Transverse colon (tissue), 4 donors: ENCODE measurements at places on chromosomes 6 and 20. TPM values are rescaled to one million over a fixed set of nuclear protein-coding genes. Genes with fewer than 3 reads are reported as not detected.

Gene DEFB124
- not detected for total RNA-seq

Gene DOK5
- 0.55 TPM for total RNA-seq

Gene HIVEP2
- total RNA-seq = 10.0 TPM

Gene ABHD16B
- total RNA-seq = not detected

Gene PACRG
- not detected for total RNA-seq

Gene HLA-DMB
- 17.6 TPM for total RNA-seq

Gene SPTLC3
- total RNA-seq = 7.9 TPM

Gene E2F1
- 1.2 TPM for total RNA-seq

Gene UBE2V1
- 104 TPM for total RNA-seq

Gene ZMYND8
- total RNA-seq = 64.9 TPM

Gene CYP21A2
- 0.40 TPM for total RNA-seq

DNA sequence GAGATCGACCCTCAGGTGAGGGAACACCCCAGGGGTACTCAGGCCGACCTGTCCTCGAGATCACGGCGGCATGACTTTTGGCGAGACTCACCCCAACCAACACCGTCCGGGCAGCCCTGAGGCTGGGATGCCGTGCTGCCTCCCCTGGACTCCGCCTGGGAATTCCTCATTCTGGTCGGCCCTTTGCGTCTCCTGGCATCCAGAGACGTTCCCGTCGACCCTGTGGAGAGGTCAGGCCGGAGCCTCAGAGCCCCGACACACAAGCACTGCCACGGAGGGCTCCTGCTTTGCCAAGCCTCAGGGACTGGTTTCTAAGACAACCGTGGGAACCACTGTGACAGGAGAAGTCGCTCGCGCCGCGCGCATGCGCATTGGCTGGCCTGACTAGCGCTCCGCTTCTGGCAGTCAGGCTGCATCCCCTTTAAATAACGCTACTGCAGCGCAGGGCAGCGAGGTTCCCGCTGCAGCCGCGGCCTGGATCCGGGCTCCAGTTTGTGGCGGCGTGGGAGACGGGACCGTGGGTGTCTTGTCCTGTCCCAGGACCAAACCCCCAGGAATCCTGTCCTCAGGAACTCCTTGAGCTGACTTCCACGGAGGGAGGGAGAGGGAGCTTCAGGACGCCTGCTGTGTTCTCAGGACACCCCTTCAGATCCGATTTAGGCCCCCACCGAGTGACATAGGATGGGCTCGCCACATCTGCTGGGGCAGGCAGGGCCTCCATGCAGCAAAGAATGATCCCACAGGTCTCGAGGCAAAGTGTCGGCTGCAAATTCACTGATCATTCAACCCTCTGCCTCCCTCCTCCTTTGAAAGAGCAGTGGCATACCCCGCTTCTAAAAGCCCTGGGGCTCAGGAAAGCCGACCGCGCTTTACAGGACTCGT lies 163.2 kb upstream of the ZNF337 start:
- peak; percentile 59 for DNase-seq
- H3K36me3 ChIP-seq = no peaks in the 10 kb centered on the region
- no peak overlapping the region for H3K27ac ChIP-seq

GRCh38 chr20:51134405-51134804 lies 111.5 kb upstream of the KCNG1 start:
- H3K36me3 ChIP-seq = no peaks in the 10 kb centered on the region
- H3K4me3 ChIP-seq = no peak overlapping the region
- peak overlapping the region; percentile 79 for H3K27ac ChIP-seq
- no peak for DNase-seq
- H3K4me1 ChIP-seq = peaks cover 31% of the 10 kb centered on the region

DNA sequence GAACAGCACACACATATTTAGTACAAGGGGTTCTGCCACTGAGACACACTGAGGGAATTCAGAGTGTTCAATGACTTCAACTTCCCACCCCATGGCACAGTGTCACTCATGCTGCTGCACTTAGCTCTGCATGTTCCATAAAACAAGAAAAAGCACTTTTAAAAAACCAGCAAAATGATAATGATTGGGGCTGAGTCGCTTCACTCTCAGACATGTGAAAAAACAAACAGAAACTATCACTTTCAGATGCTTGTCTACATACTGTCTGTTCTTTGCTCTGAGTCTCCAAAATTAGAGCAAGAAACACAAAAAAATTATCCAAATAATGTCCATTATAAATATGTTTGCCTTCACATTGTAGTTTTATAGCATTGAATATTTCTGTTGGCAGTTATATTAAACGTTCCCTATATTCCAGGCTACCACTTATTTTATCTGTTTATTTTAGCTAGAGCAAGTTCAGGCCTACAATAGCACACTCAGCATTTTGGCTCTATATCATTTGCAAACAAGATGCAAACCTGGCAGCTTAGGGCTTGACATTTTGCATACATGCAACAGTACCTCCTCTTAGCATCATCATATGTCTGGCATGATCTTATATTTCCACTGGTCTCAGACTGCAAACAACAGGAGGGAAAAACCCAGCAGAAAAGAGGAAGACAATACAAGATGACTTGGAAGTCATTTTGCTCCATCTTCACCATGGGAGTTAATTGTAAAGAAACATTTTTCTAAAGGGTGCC lies 398.8 kb downstream of the HACE1 start:
- H3K27ac ChIP-seq = no peak overlapping the region
- no peaks in the 10 kb centered on the region for H3K27me3 ChIP-seq
- DNase-seq = no peak
- H3K36me3 ChIP-seq = no peaks in the 10 kb centered on the region

DNA sequence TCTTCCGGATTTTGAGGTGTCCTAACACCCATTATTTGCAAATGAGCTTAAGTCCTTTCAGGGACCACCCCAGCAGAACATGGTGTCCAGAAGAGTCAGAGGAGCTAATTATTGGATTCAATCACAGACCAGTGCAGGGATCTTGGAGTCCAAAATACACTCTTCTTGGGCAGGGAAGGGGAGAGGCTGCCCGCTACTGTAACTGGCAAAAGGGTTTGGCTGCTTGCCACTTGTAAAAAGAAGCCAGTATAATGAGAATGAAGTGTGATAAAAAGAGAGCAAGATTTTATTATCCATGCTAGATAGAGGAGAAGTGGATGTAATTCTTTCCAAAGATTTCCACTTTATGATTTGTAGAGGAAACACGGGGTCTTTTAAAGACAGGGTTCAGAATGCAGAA lies 19.3 kb downstream of the SPINT3 start:
- peaks cover 7% of the 10 kb centered on the region for H3K4me1 ChIP-seq
- H3K27me3 ChIP-seq = peaks cover 5% of the 10 kb centered on the region
- DNase-seq = peak; percentile 34
- H3K27ac ChIP-seq = no peak overlapping the region
- H3K36me3 ChIP-seq = no peaks in the 10 kb centered on the region

- no peaks in the 10 kb centered on the region for H3K27me3 ChIP-seq
- H3K4me1 ChIP-seq = peaks cover 73% of the 10 kb centered on the region
- peak; percentile 42 for DNase-seq
- peak overlapping the region; percentile 82 for H3K4me3 ChIP-seq
Measured at GRCh38 chr20:31719644-31720485, 2.8 kb downstream of the BCL2L1 start.

DNA sequence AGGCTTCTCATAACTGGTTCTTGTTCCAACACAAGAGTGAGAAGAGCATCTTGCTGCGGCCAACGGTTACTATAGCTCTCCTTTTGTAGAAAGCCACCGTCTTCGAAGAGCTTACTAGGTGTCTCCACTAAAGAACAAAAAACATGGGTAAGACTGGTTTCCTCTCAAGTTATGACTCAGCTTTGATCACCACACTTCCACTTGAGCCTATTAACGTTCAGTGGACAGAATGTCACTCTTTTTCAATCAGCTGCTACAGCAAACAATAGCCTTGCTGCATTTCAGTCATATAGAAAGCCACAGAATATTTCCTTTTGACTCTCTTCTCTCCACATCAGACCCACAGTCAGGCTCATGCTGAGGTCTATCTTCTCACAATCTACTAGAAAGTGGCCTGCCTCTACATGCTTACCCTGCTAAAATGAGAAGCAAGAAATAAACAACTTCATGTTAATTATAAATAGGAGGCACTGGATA lies 243.5 kb upstream of the PREP start:
- no peak for DNase-seq
- peak overlapping the region; percentile 48 for H3K27ac ChIP-seq
- no peak overlapping the region for H3K4me3 ChIP-seq
- no peaks in the 10 kb centered on the region for H3K36me3 ChIP-seq
- H3K4me1 ChIP-seq = no peaks in the 10 kb centered on the region
- no peaks in the 10 kb centered on the region for H3K27me3 ChIP-seq

DNA sequence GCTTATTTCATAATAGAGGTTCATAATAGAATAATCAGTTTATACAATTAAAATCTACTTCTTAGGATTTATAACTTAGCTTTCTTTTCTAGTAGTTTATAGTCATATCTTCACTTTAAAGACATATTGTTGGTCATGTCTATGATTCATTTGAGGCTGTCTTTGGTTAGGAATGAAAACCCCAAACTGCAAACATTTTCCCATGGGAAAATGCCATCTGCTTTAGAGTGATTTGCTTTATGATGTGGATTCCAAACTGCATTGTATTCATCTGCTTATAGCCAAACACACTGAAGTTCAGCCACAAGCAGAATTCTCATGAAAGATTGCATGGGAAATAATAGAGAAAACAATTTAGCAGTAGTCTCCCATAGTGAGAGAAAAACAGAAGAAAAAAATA lies 128.0 kb downstream of the RFPL4B start:
- H3K4me1 ChIP-seq = no peaks in the 10 kb centered on the region
- DNase-seq = no peak
- no peak overlapping the region for H3K4me3 ChIP-seq
- no peaks in the 10 kb centered on the region for H3K27me3 ChIP-seq
- H3K36me3 ChIP-seq = no peaks in the 10 kb centered on the region

DNA sequence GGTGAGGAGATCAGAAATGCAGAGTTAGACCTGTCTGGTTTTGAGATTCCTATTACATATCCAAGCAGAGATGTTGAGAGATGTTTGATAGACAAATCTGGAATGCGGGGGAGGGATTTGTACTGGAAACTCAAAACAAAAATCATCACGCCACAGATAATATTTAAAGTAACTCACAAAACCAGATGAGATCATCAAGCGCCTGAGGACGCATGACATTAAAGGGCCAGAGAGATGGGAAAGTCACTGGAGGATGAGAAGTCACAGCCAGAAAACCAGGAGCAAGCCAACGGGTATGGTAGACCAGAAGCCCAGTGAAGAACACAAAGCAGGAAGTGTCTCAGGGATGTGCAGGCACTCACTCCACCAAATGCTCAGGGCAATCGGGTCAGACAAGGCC lies 87.7 kb downstream of the DLL1 start:
- DNase-seq = no peak
- H3K4me3 ChIP-seq = no peak overlapping the region
- H3K36me3 ChIP-seq = no peaks in the 10 kb centered on the region
- no peaks in the 10 kb centered on the region for H3K4me1 ChIP-seq
- H3K27ac ChIP-seq = no peak overlapping the region

GRCh38 chr6:43579171-43579570 lies 3.2 kb downstream of the POLH start:
- H3K4me1 ChIP-seq = peaks cover 21% of the 10 kb centered on the region
- no peaks in the 10 kb centered on the region for H3K36me3 ChIP-seq
- no peaks in the 10 kb centered on the region for H3K27me3 ChIP-seq
- no peak for DNase-seq
- H3K27ac ChIP-seq = no peak overlapping the region

- H3K27me3 ChIP-seq = peaks cover 3% of the 10 kb centered on the region
- H3K27ac ChIP-seq = no peak overlapping the region
- H3K36me3 ChIP-seq = no peaks in the 10 kb centered on the region
- H3K4me3 ChIP-seq = no peak overlapping the region
- no peak for DNase-seq
Measured at GRCh38 chr6:167422934-167423333, 98.0 kb downstream of the TTLL2 start.

GRCh38 chr6:27742833-27743573 lies 169.2 kb downstream of the OR2B2 start:
- no peak overlapping the region for H3K4me3 ChIP-seq
- no peaks in the 10 kb centered on the region for H3K36me3 ChIP-seq
- peaks cover 52% of the 10 kb centered on the region for H3K27me3 ChIP-seq

GRCh38 chr6:148509800-148510581 lies 167.4 kb downstream of the SASH1 start:
- no peaks in the 10 kb centered on the region for H3K4me1 ChIP-seq
- H3K27me3 ChIP-seq = no peaks in the 10 kb centered on the region
- peak overlapping the region; percentile 83 for H3K27ac ChIP-seq
- no peaks in the 10 kb centered on the region for H3K36me3 ChIP-seq
- peak; percentile 59 for DNase-seq

DNA sequence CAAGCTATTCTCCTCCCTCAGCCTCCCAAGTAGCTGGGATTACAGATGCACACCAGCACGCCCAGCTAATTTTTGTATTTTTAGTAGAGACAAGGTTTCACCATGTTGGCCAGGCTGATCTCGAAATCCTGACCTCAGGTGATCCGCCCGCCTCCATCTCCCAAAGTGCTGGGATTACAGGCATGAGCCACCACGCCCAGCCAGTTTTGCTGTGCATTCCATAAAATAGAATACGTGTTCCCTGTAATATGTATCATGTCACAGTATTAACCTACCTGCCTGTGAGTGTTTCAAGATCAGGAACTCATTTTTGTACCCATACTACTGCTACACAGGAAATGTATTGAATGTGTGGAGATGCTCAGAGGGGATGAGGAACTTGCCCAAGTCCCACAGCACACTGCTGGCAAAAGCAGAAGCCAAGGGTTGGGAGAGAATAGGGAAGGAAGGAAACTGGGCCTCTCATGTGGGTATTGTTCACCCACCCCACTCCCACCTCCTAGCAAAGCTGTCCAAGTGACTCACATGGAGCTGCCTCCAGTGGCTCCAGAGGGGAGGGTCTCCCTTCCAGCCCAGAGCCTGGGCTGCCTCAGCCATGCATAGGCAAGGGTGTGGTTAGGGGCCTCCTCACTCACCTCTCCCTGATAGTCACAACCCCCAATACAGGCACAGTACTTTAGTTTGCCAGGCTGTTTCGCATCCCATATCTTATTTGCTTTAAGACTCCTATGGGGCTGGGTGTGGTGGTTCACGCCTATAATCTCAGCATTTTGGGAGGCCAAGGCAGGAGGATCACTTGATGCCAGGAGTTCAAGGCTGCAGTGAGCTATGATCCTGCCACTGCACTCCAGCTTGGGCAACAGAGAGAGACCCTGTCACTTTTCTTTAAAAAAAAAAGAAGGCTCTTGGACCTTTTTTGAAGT lies 9.4 kb downstream of the HM13 start:
- no peaks in the 10 kb centered on the region for H3K27me3 ChIP-seq
- H3K4me3 ChIP-seq = no peak overlapping the region
- DNase-seq = no peak
- H3K36me3 ChIP-seq = peaks cover 19% of the 10 kb centered on the region

DNA sequence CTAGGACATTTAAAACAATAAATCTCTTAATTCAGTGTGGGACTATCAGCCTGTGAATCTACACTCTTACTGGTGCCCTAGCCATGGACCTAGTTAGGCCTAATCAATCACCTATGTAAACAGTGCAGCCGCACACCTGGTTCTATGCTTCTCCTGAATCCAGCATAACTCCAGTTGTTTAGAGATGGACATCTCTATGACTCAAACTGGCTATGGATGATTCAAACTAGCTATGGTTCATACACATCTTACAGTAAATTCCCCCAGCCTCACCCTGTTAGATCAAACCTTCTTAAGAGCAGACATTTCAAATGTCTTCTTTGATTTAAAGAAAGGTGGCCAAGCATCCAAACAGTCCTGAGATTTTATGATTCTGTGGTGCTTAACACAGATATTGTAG lies 34.7 kb downstream of the SLC35B3 start:
- no peak for DNase-seq
- no peaks in the 10 kb centered on the region for H3K4me1 ChIP-seq
- no peak overlapping the region for H3K4me3 ChIP-seq
